ENCODE measurements at places on chromosomes 6 and 20.
A peak's percentile ranks its signal among the peaks of the same experiment; 100 is the strongest.

- DNase-seq = no peak
Measured at GRCh38 chr6:11260249-11261038, 28.0 kb upstream of the NEDD9 start.

- DNase-seq = no peak
Measured at GRCh38 chr6:106167096-106167814, 81.1 kb downstream of the PRDM1 start.

DNA sequence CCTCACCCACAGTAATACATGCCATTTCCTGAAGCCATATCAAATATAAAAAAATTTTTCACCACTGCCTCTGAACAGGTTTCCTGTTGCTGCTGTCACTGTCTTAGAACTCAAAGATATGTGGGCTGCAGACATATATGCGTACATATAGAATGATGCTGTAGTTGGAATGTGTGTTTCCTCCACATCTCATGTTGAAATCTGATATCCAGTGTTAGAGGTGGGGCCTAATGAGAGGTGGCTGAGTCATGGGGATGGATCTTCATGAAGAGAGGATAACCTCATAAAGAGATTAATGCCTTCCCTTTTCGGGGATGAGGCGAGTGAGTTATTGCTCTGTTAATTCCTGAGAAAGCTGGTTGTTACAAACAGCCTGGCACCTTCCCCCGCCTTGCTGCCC is 7.7 kb upstream of the SCP2D1 start:
- no peak for DNase-seq

GRCh38 chr6:137389150-137389704 is 105.0 kb downstream of the OLIG3 start:
- DNase-seq = no peak

DNA sequence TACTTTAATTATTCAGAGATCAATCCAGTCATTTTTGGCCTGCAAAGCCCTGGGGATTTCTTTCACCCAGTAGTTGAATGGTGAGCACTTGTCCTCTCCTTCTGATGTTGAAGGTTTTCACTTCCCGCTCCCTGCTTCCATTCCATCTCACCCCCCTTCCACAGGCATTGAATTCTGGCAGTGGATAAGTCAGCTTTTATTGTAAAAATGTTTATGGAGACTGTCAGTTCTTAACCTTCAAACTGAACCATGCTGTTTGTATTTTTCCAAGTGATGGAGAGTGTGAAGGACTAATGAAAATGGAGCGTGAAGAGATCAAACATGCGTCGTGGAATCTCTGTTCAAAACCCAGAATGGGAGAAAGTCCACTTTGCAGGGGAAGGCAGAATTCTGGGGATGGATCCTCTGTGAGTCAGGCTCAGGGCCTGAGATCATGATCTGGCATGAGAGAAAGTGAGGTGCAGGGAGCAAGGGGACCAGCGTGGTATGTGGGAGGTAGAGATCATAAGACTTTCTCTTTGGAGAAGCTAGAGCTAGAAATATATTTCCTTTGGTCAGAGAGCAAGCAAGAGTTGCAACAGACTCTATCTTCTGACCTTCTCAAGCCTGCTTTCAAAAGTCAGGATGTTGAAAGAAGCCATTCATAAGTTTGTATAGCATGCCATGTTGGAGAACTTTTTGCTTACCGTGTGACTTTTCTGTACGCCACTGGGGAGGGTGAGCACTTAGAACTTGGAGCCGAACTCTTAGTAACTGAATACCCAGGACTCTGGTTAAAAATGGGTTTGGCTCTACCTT is 30.2 kb downstream of the ISM1 start:
- DNase-seq = no peak

GRCh38 chr6:9405825-9406224 is 970.5 kb upstream of the SLC35B3 start:
- DNase-seq = no peak

- DNase-seq = no peak
Measured at GRCh38 chr6:24879351-24879750, 56.4 kb downstream of the RIPOR2 start.

DNA sequence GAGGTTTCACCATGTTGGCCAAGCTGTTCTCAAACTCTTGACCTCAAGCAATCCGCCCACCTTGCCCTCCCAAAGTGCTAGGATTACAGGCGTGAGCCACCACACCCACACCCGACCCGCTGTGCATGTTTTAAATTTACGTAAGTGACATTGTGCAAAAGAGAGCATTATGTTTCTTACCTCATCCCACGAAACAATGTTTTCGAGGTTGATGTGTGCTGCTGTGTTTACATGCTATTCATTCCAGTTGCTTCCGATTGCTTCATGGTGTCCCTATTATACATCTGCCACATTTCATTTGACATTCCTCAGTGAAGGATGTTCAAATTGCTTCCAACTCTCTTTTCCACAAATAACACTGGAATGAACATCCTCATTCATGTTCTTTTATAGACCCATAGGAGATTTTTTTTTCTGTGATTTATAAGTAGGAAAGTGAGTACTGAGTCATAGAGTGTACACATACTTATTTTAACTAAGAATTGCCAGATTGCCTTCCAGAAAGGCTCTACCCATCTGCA is 403.9 kb upstream of the JARID2 start:
- DNase-seq = no peak

DNA sequence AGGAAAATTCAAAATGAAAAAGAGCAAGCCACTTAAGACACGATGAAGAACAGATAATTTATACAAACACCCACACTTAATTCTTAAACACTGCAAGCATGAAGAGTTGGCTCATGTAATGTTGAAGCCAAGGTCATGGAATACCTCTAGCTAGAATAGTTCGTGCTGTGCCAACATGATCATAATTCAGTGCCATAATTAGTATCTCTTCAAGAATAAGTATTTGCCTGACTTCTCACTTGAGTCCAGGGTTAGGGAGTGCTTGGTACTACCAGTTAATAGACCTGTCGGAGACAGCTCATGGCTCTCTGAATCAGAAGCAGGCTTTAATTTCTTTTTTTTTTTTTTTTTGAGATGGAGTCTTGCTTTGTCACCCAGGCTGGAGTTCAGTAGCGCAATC is 206.3 kb downstream of the UNC5CL start:
- no peak for DNase-seq

- DNase-seq = no peak
Measured at GRCh38 chr6:16482702-16483314, 244.4 kb downstream of the GMPR start.

- no peak for DNase-seq
Measured at GRCh38 chr6:128659878-128660622, 139.7 kb upstream of the PTPRK start.

GRCh38 chr6:38387971-38388370 is 251.8 kb downstream of the BTBD9 start:
- no peak for DNase-seq

DNA sequence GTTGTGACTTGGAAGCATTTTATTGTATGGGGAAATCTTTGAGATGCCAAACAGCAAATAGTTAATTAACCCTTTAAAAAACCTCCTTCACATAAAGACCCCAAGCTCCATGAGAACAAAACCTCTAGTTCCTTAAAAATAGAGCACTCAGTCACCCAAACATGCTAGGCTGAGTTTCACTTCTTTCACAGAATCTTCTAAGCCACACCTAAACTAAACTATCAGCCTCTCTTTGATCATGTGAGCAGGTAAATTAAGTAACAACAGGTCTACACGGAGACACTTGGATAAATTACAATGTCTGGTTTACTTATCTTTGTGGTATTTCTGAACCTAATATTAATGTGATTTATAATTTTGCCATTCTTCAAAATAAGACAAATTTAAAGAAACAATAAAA is 205.2 kb upstream of the MARCKS start:
- DNase-seq = no peak

DNA sequence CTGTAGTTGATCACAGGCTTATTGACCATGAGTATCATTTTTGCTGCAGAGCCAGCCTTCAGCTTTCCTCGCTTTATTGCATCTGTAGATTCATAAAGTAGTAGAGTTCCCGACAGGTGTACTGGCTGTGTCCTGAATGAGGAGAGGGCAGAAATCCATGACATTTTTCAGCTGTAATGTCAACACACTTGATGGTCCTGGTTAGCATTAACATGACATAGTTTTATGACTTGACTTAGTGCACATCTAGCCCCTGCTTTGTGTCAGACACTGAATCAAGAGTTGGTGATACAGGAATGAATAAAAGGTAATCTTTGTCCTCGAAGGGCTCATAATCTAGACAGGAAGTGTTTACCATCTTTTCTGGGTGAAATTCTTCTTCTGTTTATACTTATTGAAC is 55.0 kb downstream of the AIG1 start:
- DNase-seq = no peak

GRCh38 chr20:62780204-62780603 is 16.1 kb upstream of the MRGBP start:
- DNase-seq = no peak

GRCh38 chr6:36596356-36596755 is 2.2 kb downstream of the SRSF3 start:
- peak; percentile 21 for DNase-seq

DNA sequence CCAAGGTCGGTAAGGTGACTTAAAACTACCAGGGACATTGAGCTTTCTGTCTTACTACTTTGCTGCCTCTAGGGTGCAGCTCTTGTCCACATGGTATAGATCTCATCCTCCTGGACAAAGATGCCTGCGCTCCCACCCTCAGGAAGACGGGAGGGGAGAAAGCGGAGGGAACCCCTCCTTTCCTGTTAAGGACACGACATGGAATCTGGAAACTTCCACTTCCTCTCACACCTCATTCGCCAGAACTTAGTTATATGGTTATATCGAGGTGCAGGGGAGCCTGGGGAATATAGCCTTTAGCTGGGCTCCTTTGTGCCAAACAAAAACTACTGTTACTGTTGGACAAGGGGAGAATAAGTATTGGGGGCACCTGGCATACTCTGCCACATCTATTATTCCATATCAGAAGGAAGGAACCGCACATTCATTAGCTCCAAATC is 224.3 kb upstream of the TSHZ2 start:
- no peak for DNase-seq

DNA sequence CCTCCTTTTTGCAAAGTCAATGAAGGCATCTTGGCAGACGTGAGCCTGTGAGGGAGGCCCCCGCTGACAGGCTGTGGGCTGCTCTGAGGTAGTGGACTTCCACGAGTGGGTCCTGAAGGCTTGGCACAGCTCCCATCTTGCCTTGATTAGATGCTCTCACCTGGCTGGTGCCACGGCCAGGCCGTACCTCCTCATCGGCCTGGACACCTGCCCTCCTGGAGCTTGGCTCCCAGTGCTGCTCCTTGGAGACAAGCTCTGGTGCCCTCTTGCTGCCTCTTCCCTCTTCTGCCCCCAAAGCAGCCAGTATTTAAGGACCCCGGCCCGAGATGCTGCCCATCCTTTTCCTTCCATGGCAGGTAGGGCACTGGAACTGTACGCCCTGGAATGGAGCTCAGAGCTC is 93.5 kb downstream of the ERMARD start:
- DNase-seq = no peak
